Left cardiac atrium (tissue), 4 donors: ENCODE measurements at places on chromosomes 2 and 18.
A peak's percentile ranks its signal among the peaks of the same experiment; 100 is the strongest.

- no peak for DNase-seq
Measured at GRCh38 chr2:174376967-174377366, 18.6 kb upstream of the SCRN3 start.

- no peak for DNase-seq
Measured at GRCh38 chr2:120720746-120721375, 14.8 kb upstream of the GLI2 start.

GRCh38 chr2:183532514-183532913 lies 408.3 kb downstream of the NUP35 start:
- DNase-seq: no peak

GRCh38 chr2:37877457-37878315 lies 47.4 kb upstream of the RMDN2 start:
- no peak for DNase-seq

- no peak for DNase-seq
Measured at GRCh38 chr2:78564666-78565065, 460.8 kb upstream of the REG3G start.

GRCh38 chr18:55763805-55764204 lies 175.8 kb upstream of the TCF4 start:
- no peak for DNase-seq

DNA sequence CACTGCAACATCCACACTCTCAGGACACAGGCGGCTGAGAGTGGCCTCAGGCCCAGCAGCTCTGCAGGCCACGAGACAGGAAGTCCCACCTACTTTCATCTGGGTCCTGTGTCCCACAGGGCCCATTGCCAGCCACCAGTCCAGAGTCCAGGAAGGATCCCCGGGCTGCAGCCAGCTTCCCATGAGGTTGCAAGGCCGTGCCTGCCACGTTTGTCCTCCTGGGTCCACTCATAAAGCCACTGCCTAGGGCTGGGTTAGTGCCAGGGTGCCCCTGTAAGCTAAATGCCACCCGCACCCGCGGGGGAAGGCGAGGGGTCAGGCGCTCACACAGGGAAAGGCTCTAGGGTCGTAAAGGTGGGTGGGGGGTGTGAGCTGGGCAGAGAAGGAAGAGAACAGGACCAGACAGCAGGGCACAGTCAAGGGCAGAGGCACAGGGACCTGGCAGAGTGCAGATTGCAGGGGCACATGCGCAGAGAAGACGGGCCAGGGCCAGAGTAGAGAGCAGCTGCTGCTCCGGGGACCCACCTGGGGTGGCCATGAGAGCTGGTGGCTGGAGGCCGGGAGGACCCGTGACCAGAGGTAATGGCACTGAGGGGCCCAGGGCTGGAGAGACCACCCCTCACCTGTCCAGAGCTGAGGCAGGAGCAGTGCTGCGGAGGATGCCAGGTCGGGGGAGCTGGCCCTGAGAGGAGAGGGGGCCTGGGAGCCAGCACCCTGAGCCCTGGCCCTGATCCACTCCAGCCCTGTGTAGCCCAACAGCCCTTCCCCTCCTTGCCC lies 8.0 kb downstream of the AGXT start:
- no peak for DNase-seq

GRCh38 chr2:136107051-136108033 lies 10.6 kb downstream of the CXCR4 start:
- no peak for DNase-seq

DNA sequence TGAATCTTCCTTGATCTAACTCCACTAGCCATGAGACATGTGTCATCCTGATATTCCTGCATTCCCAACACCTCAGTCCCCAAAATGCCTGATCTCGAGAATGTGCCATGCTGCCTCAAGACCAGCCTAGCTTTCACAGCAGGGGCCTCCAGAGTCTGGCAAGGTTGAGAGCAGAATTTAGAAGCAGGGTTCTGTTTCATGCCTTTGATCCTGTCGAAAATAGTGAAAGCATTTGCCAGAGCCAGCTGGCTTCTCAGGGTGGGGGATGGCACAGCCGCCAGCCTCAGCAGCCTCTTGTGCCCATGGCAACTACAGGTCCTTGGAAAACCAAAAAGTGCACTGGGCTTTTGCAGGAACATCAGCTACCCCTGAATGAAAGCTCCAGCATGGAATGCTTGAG lies 143.5 kb downstream of the RTN4 start:
- no peak for DNase-seq

DNA sequence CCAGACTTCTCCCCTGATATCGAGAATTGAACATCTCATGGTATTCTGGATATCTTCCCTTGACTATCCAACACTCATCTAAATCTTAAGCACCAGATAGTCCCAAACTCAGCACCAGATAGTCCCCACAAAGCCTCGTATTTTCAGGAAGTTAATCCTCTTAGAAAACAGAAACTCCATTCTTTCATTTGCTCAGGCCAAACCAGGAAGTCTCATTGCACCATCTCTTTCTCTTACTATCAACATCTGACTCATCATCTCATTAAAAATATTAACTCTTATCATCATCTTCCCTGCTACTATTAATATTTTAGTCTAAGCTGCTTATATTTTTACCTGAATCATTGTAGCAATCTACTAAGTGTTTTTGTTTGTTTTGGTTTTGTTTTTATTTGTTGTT lies 286.4 kb downstream of the GALNT13 start:
- DNase-seq: no peak

DNA sequence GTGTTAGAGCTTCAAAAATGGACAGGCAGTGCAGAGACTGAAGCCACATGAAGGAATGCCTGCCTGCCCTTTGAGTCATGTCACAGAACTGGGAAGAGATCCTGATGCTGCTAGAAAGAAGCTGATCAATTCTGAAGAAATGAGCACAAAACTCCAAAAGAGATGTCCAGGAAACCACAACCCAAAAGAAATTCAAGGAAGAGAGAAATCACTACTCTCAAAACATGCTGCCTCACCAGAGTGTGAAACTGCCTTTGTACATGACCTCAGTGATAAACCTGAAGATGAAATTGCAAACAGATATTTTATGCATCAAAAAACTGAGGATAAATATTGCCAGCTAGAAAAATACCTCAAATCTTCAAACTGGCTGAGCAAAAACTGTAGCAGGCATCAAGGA lies 20.5 kb downstream of the USP40 start:
- DNase-seq: no peak

- DNase-seq: no peak
Measured at GRCh38 chr2:99404039-99404796, 67.0 kb downstream of the EIF5B start.

- no peak for DNase-seq
Measured at GRCh38 chr2:160252278-160252887, 52.3 kb upstream of the ITGB6 start.

DNA sequence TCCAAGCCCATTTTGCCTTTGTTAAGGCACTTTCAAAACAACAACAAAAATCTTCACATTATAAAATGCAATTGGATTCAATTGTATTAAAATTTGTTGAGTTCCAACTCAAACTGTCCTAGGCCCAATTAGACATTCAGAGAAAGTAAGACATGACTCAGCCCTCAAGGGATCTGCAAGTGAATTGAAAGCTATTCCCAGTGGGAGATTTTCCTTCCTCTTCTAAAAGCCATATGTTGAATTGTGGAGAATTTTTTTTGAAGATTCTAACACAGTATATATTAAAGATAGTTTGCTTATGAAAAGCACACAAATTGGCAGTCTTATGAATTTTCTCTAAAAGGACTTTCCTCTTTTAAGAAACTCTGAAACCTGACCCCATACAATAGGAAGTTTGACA lies 268.0 kb upstream of the PARD3B start:
- DNase-seq: no peak

DNA sequence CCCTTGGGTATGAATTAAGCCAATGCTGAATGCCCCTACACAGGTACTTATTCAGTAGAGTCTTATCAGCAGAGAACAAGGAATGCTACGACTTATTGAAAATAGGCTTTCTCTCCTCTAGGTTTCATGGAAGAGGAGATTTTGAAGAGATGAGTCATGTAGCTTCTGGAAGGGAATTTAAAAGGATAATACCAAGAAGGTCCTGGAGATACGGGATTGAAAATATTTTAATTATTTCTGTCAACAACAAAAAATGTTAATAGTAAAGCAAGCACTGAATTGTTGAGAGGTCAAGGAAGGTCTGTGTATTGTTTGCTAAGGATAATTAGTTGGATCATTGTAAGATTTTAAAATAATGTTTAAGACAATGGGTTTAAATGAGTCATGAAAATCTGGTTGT lies 293.0 kb upstream of the SPHKAP start:
- no peak for DNase-seq

DNA sequence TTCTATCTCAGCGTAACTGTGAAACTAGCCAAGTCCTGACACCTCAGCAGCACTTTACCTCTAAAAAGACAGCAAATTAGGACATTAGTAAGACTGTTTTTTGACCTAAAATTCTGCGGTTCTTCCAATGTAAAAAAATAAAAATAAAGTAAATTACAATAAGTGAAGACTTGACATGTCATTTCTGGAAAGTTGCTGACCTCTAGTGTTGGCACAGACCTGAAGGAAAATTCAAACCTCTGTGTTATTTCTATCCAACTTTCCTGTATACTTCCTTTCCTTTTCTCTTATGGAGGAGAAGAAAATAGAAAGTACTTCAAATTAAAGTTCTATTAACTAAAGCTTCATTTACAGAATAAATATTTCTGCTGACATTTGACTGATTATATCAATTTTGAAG lies 110.6 kb downstream of the TMEM182 start:
- no peak for DNase-seq

DNA sequence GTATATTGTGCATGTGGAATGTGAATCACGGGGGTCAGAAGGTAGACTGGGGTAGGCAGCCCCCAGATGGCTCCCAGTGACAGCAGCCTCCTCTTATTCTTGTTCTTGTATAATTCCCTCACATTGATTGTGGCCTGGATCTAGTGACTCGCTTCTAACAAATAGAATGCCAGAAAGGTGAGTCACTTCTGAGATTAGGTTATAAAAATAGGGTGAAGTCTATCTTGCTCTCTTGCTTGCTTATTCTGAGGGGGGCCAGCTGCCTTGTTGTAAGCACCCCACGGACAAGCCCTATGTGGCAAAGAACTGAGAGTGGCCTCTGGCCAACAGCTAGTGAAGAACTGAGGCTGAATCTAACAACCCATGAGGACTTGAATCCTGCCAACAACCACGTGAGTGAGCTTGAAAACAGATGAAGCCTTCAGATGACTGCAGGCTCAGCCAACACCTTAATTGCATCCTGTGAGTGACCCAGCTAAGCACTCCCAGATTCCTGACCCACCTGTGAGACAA lies 15.6 kb upstream of the RMND5A start:
- DNase-seq: peak; percentile 45

- DNase-seq: no peak
Measured at GRCh38 chr2:228329282-228329681, 147.8 kb upstream of the SPHKAP start.

DNA sequence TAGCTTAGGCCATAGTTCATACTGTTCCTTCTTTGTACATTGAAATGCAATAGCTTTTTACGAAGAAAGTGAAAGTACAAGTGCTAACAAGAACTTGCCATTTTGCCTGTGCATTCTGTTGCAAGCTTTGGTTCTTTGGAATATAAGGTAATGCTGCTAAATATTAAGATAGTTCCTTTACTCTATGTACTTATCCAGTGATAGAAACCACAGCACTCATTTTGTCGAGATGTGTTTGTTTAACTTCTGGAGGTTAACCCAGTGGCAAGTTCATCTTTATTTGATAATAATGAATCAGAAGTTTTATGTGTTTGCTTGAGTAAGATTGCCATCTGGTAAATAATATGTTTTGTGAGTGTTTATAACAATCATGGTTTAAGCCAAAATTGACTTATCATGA lies 373.1 kb upstream of the FANCL start:
- no peak for DNase-seq

DNA sequence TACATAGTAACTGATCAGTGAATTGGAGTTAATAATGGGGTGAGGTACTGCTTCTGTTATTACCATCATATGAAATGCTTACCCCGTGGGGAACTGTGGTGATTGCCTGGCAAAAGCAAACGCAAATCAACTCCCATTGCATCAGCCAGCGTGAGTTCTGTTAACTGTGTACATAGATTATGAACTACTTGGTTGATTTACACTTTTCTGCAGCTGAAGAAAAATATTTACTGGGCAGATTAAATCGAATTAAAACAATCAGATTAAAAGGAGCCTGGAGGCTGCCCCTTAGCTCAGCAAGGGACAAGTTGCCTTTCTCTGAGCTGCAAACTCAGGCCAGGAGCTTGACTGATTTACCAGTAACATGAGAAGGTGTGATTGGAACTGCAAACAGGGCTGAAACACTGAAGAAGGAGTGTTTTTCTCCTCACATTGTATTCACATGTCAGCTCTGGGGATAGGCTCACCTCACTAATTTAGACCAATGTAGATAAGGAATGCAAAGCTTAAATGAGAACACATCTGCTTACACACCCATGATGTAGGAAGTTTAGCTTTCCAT lies 220.1 kb downstream of the OSR1 start:
- no peak for DNase-seq

GRCh38 chr2:71558300-71559051 lies 105.1 kb downstream of the DYSF start:
- DNase-seq: peak; percentile 12

- no peak for DNase-seq
Measured at GRCh38 chr2:68372485-68372884, 7.4 kb downstream of the PLEK start.

DNA sequence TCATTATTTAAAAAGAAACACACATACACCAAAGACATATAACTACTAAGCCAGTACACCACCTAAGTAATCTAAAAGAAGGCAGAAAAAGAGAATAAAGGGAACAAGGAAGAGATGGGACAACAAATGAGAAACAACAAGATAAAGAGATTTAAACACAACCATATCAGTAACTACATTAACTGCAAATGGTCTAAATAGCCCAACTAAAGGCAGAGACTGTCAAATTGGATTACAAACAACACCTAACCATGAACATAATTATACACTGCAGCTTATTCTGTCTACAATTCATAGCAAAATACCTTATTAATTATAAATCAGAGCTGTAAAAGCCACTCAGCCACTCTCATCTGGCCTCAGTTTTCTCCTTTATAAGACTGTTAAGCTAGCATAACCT lies 15.0 kb downstream of the PPP4R1 start:
- no peak for DNase-seq

DNA sequence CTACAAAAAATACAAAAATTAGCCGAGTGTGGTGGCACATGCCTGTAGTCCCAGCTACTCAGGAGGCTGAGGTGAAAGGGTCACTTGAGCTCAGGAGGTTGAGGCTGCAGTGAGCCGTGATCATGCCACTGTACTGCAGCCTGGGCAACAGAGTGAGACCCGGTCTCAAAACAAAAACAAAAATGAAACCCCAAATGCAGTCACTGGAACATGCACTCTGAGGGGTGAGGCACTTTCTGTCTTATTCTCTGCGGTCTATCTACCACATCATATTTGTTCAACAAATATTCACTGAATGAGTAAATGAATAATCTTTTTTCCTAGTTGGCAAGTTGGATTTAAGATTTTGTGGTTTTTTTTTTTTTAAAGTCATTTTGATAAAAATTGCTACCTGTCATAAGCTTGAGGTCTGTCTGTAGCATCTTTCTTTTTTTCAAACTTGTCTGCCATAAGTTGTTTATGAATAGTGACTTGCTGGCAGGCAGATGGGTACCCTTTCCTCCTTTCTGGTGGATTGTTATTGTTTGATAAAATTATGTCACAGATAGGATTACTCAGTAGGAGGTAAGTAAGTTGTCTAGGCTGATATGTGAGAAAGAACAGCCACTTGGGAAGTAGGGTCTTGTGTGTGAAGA lies 11.8 kb downstream of the CHRNA1 start:
- no peak for DNase-seq

- DNase-seq: no peak
Measured at GRCh38 chr18:50582500-50582899, 22.6 kb downstream of the MAPK4 start.
